ENCODE measurements at places on chromosomes 2 and 18.

DNA sequence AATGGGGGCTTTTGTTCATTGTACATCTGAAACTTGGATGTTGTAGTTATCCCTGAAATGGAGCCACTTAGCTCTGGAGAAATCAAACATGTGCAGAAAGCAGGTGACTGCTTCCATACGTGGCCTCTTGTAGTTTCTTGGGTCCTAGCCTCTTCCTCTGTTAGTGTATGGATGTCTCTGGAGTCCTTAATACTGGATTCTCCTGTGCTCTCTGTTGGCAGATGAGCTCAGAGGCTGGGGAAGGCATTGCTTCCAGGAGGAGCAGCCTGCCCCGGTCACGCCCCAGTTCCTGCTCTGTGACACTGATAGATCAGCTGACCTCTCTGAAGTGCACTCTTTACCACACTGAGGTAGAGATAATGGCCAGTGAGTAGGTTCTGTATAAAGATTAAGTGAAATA is 176.2 kb downstream of the LDLRAD4 start:
- DNase-seq = no peak

DNA sequence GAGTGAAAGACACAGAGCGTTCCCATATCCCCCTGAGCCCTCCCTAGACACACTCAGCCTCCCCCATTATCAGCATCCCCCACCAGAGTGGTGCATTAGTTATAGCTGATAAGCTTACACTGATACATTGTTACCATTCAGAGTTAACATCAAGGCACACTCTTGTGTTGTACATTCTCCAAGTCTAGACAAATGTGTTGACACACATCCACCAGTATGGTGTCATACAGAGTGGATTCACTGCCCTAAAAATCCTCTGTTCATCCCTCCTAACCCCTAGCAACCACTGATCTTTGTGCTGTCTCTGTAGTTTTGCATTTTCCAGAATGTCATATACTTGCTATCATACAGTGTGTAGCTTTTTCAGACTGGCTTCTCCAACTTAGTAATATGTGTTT is 78.0 kb upstream of the RPL31 start:
- DNase-seq = no peak

GRCh38 chr2:174771136-174771535 is 6.9 kb upstream of the CHRNA1 start:
- DNase-seq = no peak

GRCh38 chr2:235747001-235747785 is 253.3 kb downstream of the AGAP1 start:
- no peak for DNase-seq

GRCh38 chr2:186612555-186613440 is 22.9 kb downstream of the ITGAV start:
- no peak for DNase-seq

DNA sequence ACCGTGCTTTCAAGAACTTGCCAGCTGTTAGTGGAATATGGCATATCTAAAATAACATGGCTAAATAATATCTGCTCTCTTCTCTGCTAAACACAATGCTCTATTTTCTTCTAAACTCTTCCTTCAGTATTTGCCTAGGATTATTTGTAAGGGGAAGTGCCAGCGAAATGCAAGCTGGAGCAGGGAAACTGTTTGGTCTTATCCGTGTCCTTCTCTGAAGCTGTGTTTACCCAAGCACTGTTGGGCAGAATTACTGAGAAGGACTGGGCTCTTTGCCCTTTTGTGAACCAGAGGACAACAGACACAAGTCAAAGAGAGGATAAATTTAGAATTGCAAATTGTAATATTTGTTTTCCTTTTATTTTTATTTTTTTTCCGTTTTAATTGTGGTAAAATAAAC is 23.6 kb downstream of the CPO start:
- DNase-seq = no peak

DNA sequence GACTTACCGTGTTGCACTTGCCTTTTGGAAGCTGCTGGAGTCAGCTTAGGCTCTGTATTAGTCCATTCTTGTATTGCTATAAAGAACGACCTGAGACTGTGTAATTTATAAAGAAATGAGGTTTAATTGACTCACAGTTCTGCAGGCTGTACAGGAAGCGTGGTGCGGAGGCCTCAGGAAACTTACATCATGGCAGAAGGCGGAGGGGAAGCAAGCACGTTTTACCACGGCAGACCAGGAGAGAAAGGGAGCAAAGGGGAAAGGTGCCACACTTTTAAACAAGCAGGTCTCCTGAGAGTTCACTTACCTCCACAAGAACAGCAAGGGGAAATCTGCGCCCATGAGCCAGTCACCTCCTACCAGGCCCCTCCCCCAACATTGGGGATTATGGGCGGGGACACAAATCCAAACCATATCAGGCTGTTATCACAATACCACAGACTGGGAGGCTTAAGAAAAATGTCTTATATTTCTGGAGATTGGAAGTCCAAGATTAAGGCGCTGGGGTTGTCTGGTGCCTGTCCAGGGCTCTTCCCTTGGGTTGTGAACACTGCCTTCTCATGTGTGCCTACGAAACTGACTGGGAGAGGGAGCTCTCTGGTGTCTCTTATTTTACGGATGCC is 3.6 kb upstream of the D2HGDH start:
- DNase-seq = no peak

- DNase-seq = no peak
Observed at GRCh38 chr2:105576440-105577241, 168.1 kb upstream of the NCK2 start.

GRCh38 chr2:198587741-198588140 is 783.3 kb downstream of the PLCL1 start:
- DNase-seq = no peak

DNA sequence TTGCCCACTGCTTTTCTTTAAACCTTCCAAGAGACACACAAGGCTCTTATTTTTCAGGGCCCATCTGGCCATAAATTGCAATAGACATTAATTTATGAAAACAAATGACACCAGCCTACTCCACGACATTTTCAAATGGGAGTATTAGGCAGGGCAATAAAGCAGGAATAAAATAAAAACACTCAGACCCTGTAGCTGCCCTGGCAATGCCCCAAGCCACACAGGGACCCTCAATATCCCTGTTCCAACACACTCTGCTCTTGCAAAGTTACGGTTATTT is 550.8 kb upstream of the TNP1 start:
- no peak for DNase-seq

GRCh38 chr2:42901076-42901640 is 108.8 kb upstream of the HAAO start:
- DNase-seq = no peak

DNA sequence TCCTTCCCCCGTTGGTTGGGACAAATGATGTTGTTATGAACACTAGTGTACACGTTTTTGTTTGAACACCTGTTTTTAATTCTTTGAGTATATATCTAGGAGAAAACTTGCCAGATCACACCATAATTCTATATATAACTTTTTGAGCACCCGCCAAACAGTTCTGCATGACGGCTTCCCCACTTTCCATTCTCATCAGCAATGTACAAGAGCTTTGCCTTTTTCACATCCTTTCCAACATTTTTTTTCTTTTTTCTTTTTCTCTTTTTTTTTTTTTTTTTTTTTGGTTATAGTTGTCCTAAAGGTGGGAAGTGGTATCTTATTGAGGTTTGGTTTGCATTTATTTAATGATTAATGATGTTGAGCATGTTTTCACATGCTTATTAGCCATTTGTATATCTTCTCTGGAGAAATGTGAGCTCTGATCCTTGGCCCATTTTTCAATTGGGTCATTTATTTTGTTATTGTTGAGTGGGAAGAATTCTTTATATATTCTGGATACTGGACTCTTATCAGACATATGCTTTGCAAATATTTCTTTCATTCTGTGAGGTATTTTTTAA is 86.9 kb upstream of the ZC3H15 start:
- DNase-seq = no peak

DNA sequence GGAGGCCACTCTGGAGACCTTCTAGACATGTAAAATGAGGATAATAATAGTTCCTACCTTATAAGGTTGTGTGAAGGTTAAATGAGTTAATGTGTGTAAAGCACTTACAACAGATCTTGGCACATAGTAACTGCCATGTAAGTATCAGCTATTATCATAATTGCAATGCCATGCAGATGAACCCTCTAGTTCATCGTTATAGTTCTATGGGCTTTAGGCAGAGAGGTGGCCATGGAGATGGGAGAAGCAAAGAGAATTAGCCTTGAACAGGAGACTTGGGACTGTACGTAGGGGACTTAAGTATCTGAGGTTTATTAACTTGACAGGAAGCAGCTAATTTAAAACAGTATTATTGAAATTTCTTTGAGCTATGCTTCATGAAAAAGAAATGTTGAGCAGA is 151.8 kb downstream of the PIK3C3 start:
- DNase-seq = no peak
